ENCODE measurements at places on chromosomes 12 and 14.

DNA sequence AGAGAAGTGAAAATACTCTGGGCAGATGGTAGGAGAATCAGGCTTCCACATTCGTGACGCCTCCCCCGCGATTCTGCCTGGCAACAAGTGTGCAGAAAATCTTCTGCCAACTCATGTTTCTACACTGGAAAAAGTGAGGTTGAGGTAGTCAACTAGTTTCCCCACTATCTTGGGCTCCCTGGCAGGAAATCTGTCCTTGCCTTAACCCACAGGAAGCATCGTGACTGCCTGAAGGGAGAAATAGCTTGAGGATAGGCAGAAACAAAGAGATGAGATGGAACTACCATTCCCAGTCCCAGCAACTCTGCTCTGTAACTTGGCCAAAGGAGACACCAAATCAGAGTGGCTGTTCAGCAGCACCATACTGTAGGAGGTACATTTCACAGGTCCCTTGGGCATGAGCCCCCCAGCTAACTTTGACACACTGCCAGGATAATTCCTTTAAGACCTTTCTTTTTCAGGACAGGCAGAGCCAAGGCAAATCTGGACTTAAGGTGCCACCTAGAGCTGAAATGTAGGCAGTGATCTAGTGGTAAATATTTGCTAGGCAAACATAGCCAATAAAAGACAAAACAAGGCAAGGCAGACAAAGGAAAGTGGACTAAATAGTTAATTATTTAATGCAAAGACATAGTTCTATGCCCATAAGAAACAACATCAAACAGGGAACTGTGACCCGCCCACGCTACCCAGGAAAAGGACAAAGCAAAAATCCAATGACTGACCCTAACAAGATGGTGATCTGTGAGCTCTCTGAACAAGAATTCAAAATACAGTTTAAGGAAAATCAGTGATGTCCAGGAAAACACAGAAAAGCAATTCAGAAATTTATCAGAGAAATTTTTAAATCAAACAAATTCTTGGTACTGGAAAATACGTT, 205.1 kb downstream of the PTPRO start:
- no peak for DNase-seq

DNA sequence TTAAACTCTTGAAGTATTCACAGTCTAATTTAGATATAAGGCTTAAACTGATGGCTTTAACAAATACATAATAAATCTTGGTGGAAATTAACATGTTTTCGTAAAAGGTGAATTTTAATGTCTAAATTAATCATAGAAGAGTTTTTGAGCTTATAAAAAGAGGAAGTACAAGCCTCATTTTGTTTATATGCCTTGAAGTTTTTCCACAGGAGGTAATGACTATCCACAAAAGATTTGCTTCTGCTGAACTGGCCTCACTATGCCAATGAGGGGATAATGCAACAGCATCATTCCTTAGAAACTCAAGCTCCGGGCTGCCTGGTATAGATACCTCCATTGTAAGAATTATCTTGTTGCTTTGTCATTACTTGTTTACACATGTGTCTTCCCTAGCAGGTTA, 175.6 kb downstream of the DUSP6 start:
- no peak for DNase-seq

DNA sequence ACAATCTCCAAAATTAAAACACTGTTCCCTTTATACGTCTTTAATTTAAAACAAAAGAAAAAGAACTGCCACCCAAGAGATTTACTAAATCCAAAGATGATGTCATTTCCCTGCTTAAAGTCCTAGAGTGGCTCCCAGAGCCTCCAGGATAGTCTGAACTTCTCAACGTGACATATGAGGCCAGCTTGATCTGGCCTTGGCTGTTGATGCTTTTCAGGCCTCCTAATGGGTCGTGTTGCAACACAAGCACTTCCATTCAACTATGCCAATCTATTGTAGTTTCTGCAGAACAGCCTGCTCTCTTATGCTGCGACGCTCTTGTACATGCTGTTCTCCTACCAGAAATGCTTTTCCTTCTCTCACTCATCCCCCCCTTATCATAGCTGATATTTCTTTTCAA, 35.7 kb downstream of the LGR5 start:
- no peak for DNase-seq

DNA sequence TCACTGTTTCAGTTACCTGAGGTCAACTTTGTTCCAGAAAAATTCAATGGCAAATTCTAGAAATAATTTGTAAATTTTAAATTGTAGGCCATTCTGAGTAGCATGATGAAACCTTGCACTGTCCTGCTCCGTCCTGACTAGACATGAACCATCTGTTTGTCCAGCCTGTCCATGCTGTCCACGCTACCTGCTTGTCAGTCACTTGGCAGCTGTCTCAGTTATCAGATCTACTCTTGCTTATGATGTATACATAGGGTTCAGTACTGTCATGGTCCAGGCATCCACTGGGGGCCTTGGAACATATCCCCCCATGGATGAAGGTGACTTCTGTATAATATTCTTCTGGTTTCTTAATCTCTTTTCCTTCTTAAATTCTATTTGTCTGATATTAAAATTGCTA, 14.1 kb upstream of the EVL start:
- no peak for DNase-seq

DNA sequence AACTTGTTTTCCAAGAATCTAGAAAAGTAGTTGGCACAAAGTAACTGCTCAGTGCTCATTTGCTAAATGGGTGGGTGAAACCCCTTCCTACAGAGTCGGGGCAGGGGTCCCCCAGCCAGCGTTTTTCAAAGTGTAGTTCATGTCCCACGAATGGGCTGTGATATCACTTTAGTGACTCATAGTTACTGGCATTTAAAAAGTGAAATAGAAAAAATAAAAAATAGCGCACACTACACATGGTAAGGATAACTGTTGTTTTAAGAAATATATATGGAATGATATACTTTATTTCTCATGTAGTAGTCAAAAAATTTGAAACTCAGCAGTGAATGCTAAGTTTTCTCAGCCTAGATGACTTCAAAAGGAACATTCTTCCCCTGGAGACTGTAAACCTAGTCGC, 250.4 kb downstream of the CHST11 start:
- no peak for DNase-seq

- DNase-seq = no peak
Measured at GRCh38 chr14:93056840-93057585, 58.7 kb downstream of the ITPK1 start.

GRCh38 chr12:122126713-122127597, 47.1 kb downstream of the IL31 start:
- DNase-seq = no peak

DNA sequence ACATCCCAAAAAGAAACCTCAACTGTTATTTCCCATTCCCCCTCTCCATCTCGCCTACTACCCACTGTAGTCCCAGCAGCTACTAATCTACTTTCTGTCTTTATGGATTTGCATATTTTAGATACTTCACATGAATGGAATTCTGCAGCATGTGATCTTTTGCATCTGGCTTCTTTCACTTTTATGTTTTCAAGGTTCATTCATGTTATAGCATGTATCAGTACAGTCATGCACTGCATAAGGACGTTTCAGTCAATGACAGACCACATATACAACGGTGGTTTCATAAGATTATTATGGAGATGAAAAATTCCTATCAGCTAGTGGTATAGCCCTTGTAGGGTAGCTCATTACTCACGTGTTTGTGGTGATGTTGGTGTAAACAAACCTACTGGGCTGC, 24.5 kb downstream of the PCNX4 start:
- no peak for DNase-seq

DNA sequence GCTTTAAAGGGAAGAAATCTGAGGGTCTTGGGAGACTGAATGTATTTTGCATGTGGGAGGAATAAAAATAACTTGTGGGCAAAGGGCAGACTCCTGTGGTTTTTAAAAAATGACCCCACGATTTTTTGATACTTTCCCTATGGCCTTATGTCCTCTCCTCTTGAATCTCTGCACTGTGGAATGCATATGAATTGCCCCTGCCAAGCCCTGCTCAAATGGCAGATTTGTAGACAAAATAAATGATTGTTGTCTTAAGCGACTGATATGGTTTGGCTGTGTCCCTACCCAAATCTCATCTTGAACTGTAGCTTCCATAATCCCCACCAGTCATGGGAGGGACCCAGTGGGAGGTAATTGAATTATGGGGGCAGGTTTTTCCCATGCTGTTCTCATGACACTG, 223.8 kb downstream of the DACT1 start:
- DNase-seq = no peak

- no peak for DNase-seq
Measured at GRCh38 chr14:32514236-32514635, 185.1 kb downstream of the AKAP6 start.

DNA sequence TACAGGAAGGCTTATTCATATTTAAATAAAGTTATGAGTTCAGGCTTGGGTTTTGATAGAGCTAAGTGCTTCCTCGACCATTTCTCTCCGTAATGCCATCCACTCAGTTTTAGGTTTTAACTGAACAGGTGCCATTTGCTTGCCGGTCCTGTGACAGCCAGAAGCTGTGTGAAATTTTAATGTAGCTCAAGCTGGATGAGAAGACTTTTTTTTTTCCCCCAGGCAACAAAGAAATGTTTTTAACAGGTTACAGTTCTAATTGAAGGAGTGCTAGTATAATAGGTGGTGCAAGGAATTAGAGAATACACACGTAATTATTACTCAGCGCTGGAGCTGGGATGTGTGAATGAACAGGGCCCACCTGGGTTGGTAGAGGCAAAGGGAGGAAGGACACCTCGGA, 502.3 kb downstream of the AACS start:
- no peak for DNase-seq

GRCh38 chr14:102608064-102608446, 15.6 kb downstream of the RCOR1 start:
- DNase-seq = no peak

- DNase-seq = no peak
Measured at GRCh38 chr12:3241621-3242020, 164.4 kb downstream of the TSPAN9 start.

DNA sequence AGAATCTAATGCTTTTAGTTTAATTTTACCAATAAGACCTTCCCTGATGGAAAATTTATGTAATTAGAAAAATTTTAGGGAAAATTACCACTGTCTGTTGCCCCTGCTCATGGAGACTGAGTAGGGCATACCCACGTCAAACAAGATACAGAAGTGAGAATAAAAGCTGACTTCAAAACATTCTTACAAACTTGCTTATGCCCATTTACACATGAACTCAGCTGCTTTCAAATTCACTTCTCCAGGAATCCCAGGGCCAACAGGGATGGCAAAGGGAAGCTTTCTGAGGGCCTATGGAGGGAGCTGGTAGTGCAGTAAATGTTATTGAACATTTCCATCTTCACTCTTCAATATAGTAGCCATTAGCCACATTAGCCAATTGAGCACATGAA, 4.8 kb upstream of the NINJ2 start:
- no peak for DNase-seq

DNA sequence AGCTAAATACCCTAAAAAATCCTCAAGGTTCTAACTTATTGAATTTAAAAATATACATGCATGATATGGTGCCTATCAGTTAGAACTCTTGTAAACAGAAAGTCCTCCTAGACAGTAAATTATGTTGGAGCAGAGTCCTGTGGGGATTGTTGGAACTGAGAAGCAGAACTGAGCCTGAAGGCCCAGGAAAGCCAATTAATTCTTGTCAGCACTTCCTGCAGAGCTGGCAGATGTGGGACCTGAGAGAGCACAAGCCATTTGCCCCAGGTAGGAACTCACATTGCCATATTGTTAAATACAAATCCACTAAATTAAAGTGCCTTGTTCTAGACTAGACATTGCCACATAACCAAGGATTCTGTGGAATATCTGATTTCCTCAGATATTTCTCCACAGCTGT, 117.1 kb downstream of the RTN1 start:
- DNase-seq = no peak

DNA sequence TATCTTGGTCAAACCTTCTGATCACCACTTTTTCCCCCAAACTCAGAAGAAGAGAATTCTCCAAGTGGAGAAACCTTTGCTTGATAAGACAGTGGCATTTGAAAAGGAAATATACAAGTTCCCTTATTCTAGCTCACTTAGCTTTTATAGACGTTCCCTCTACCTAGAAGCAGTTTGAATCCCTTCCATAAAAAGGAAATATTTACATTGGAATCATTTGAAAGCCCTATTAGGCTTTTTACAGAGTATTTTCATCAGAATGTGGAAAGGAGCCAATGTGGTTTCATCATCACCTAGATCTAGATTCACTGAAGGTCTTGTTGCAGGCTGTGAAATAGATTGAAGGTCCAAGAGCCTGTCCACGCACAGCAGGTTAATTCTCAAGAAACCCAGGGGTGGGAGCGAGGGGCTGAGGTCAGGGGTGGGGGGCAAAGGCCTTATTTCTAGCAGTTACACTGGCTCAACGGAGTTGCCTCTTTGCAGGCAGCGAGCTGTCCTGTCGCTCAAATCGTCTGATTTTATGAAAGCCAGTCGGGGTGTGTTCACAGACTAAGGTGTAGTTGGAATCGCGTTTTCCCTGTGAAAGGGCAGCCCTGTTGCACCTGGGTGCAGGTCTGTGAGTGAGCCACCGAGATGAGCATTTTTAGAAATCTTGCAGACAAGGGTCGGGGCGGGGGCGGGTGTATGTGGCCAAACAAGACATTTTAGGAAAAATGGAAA, 45.6 kb downstream of the AACS start:
- DNase-seq = no peak

DNA sequence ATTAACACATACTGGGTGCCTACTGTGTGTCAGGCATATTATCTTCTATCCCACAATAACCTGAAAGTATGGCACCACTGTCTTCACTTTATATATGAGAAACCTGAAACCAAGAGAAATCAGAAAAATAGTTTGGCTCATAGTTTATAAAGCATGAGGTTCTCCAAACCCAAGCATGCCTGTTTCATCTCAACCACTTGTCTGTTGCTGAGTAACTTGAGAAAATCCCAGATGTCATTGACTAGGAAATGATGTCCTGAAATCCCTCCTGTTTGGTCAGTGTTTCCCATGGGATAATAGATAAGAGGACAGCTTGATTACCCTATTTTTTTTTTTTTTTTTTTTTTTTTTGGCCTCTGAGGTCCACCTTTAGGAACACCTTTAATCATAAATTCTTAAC, 2.6 kb upstream of the IFNG-AS1 start:
- no peak for DNase-seq

- no peak for DNase-seq
Measured at GRCh38 chr12:131908092-131909080, 14.0 kb downstream of the ULK1 start.

GRCh38 chr12:119393677-119394076, 59.1 kb downstream of the CCDC60 start:
- no peak for DNase-seq

- no peak for DNase-seq
Measured at GRCh38 chr12:26226122-26226521, 30.7 kb downstream of the SSPN start.

DNA sequence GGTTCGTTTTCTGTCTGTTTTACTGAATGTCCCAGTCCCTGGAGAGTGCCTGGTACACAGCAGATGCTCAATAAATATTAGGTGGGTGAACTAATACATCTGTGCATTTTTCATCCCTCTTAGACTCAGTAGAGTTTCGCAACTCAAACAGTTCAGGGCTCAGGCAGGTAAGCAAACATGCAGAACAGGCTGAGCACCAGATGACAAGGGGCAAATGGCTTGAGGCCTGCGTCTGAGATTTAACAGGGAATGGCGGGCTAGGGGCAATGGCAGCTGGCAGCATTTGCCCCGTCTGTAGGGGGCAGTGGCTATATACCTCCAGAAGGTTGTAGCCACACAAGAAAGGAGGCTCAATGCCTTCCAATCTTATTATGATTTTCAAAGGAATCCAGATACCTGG, 8.6 kb upstream of the RAN start:
- no peak for DNase-seq

Data from stimulated activated CD4-positive, alpha-beta T cell treated with anti-CD3 and anti-CD28 coated beads, Interleukin-15, amount 100 ng/mL, for 1 hour (primary cell).